ENCODE measurements at places on chromosomes 6 and 20.

- DNase-seq = no peak
These were observed 61.1 kb downstream of the TMEM170B start for GRCh38 chr6:11598687-11599086.

- DNase-seq = no peak
These were observed 433.6 kb downstream of the RNF144B start for GRCh38 chr6:18820725-18821124.

GRCh38 chr6:116933485-116933884 lies 56.4 kb downstream of the RFX6 start:
- no peak for DNase-seq

- no peak for DNase-seq
These were observed 49.8 kb downstream of the EDN1 start for GRCh38 chr6:12339808-12340487.

DNA sequence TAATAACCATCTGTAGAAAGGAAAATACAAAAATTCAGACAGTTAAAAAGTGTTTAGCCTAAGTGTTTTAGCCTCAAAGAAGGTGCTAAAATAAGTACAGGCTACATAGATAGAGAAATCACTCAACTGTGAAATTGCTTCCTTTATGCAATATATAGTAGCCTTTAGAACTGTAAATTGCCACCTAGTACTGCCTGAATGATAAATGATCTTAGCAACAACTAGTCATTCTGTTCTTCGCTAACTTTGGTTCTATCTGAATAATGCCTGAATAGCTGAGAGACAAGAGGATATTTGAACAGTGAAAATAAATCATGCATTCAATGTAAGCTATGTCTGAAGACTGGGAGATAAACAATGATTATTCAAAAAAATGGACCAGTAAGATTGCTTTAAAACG lies 603.3 kb upstream of the PTCHD4 start:
- DNase-seq = no peak

DNA sequence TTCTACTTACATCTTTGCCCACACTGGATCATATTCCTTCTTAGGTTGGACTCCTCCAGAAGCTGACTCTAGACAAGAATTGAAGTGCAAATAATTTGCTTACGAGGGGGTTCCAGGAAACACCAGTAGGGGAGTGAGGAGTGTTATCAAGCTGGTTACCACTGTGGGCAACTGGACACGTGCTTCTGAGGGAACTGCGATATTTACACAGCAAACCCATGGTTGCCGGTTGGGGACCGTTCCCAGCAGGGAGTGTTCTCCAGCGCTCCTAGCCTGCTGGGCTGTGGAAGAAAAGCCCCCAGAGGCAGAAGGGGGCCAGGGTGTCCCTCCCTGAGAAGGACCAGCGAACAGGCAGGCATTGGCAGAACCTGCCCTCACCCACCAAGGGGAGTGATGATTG lies 21.7 kb downstream of the MDFI start:
- DNase-seq = no peak

- no peak for DNase-seq
These were observed 2.2 kb downstream of the SLC22A2 start for GRCh38 chr6:160256445-160256844.

GRCh38 chr6:30007132-30007764 lies 53.8 kb upstream of the POLR1H start:
- no peak for DNase-seq

DNA sequence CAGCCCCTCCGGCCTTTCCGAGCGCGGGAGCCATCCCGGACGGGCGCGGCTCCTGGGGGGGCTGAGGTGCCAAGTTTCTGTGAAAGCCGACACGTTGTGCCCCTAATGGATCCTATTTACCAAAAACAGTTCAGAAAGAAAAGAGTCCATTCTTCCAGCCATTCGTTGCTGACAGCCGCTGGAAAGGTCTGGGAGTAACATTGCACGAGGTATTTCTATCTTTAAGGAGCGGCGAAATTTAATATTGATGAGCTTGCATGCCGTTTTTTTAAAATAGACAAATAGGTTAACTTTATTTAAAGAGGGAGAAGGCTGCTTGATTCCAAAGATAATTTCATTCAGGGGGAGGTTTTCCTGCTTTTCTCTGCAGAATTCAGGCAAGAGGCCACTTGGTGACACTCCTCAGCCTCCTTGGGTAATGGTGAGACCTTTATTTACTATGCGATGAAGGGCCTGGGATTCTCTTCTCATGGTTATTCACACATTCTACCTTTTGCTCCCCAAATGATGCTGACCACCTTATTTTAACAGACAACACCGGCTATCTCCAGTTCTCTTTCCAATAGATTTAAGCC lies 988 bp downstream of the TIAM2 start:
- DNase-seq = no peak

- DNase-seq = no peak
These were observed 44.3 kb downstream of the CTCFL start for GRCh38 chr20:57480444-57481160.

DNA sequence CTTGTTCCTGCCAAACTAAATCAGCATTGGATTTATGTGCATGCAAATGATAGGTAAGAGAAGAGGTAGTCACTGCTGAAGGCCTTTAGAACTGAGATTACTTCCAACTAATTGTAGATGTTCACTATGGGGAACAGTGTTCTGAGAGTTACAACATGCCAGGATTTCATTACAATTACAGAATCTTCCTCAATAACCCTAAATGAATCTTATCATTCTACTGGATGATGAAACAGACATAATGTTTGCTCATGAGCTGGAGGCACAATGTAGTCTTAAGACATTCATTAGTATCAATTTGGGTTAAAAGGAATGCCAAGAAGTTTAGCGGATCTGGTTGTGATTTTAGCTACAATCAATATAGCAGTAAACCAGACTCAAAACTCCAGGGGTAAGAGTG lies 248.9 kb upstream of the THEMIS start:
- DNase-seq = no peak
